ENCODE measurements at places on chromosomes 6 and 20.

- DNase-seq = no peak
Observed at GRCh38 chr6:20331625-20332024, 70.1 kb upstream of the E2F3 start.

DNA sequence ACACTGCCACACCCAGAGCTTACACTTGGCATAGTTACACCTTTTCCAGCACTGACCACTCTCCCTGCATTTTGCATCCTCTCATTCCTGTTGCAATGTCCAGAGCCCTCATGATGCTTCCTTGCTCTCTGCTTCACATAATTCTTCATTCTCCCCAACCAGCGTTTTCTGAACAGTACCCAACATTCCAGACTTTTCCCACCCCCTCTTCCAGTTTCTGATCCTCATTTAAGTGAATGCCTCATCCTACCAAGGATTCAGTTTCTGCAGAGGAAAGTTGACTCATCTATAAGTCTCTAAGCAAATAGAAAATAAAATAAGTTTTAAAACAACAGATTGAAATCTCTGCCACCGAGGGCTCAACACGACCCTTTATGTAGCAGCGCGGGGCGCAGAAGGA is 321.3 kb upstream of the TCF21 start:
- no peak for DNase-seq

- DNase-seq = no peak
Observed at GRCh38 chr6:166765234-166765541, 138.1 kb upstream of the RPS6KA2 start.

DNA sequence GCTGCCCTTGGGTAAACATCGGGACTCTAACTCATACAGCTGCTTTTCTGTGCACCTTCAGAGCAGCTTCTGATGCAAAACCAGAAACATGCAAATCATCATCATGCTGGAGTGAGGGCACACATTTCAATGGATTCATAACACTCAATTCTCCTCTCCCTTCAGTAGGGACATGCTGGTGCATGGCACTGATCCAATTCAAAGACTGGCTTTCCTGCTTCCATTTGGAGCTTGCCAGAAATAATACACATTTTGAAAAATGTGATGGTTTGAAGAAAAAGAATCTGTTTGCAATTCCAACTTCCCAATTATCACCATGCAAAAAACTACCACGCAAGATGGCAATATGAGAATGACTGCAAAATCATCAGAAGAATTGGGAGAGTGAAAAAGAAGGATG is 65.2 kb upstream of the PDE10A start:
- no peak for DNase-seq

GRCh38 chr6:169429001-169429400 is 175.4 kb upstream of the THBS2 start:
- no peak for DNase-seq

DNA sequence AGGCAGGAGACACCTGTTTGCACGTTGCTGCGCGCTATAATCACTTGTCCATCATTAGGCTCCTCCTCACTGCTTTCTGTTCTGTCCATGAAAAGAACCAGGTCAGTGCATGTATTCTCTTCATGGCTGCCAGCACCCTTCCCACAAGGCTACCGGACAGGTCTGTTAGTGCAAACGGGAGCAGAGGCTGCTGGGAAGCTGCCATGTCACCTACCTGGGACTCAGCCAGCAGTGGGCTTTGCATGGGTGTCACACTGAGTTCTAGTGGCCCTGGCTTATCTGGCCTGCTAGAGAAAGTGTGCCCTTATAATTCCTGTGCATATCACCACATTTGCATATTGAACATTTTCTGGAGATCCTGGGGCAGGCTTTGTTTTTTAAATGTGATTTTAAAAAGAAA is 24.8 kb downstream of the LYRM2 start:
- DNase-seq = no peak

DNA sequence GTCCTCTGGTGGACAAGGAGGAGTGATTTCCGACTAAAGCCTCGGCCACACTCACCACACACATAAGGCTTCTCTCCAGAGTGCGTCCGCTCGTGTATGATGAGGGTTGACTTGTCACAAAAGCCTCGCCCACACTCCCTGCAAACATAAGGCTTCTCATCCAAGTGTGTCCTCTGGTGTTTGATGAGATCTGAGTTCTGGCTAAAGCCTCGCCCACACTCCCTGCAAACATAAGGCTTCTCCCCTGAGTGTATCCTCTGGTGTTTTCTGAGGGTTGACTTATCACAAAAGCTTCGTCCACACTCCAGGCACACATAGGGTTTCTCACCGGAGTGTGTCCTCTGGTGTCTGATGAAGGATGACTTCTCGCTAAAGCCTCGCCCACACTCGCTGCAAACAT is 12.9 kb upstream of the SNRPB start:
- DNase-seq = no peak

- no peak for DNase-seq
Observed at GRCh38 chr6:36337814-36338213, 1.1 kb upstream of the BNIP5 start.

DNA sequence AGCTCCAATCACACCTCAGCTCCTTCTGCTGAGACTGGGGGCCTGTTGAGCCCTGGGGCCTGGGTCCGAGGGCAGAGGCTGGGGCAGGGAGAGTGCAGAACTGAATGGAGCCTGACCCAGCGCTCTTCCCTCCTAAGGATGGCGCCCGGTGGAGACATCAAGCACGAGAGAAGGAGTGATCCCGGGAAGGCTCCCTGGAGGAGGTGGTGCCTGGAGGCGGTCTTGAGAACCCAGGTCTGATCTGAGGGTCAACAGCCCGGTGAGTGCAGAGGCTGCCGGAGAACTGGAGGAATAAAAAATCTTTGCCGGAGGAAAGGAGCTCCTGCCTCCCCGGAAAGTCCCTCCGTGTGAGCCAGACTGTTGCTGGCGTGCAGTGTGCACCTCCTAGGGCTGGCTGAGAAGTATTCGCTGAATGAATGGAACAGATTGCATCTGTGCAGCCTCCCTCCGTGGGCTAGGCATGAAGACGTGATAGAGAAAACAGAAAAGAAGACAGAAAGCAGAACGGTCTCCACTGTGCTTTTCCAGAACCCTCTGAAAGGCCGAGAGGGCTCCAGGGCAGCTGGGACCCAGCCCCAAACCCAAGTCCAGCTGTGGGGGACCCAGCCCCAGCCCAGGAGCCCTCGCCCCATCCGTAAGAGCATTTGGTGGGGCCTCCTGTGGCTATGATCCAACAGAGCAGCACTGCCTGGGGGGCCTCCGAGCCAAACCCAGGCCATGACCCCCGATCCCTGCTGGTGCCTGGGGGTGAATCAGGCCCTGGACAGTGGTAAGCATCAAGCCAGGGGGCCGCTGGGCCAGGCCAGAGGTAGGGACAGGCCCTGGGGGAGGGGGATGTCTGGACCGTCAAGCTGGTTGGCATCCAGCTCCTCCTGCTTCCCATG is 6.9 kb upstream of the HRH3 start:
- DNase-seq = no peak

All from stimulated activated CD8-positive, alpha-beta memory T cell treated with anti-CD3 and anti-CD28 coated beads, Interleukin-4, amount 100 ng/mL, for 4 hours (primary cell).